ENCODE measurements at places on chromosomes 11 and 22. TPM values are rescaled to one million over a fixed set of nuclear protein-coding genes. Genes with fewer than 3 reads are reported as not detected.

CRYAB gene
- 1,057 TPM for polyA plus RNA-seq

THYN1 gene
- polyA plus RNA-seq = 31.5 TPM

SOX10 gene
- 5.3 TPM for polyA plus RNA-seq

PLEKHA7 gene
- 6.5 TPM for polyA plus RNA-seq

PRODH gene
- 4.0 TPM for polyA plus RNA-seq

MOGAT2 gene
- polyA plus RNA-seq = not detected

GAB4 gene
- polyA plus RNA-seq = not detected

P2RX6 gene
- 19.5 TPM for polyA plus RNA-seq

OR9Q1 gene
- polyA plus RNA-seq = not detected

CHEK2 gene
- 8.4 TPM for polyA plus RNA-seq

SCGB1C1 gene
- polyA plus RNA-seq = not detected

CXCR5 gene
- 0.04 TPM for polyA plus RNA-seq

MRGPRX4 gene
- not detected for polyA plus RNA-seq

Data from muscle of back (tissue), 13 donors.